K562 (cell line): ENCODE measurements at places on chromosomes 13 and 19. TPM values are rescaled to one million over a fixed set of nuclear protein-coding genes. Genes with fewer than 3 reads are reported as not detected.

The KEAP1 gene
- total RNA-seq: 95.6 and 96.4 TPM in 2 replicates

The GRIN3B gene
- 0.51 TPM in 1 of 2 replicates, not detected in the other for total RNA-seq

The NXNL1 gene
- not detected in 2 replicates for total RNA-seq

The PKN1 gene
- 222 and 228 TPM in 2 replicates for total RNA-seq

The NAT14 gene
- 70.6 and 77.0 TPM in 2 replicates for total RNA-seq
